ENCODE measurements at places on chromosomes 13 and 19.

- peak; percentile 29 for DNase-seq
These were observed at the start of gene EDNRB for GRCh38 chr13:77918391-77919245. Gene EDNRB, minus strand, starts transcription at chr13:77918831. Its CDS starts 258 bp downstream, at chr13:77918573.

DNA sequence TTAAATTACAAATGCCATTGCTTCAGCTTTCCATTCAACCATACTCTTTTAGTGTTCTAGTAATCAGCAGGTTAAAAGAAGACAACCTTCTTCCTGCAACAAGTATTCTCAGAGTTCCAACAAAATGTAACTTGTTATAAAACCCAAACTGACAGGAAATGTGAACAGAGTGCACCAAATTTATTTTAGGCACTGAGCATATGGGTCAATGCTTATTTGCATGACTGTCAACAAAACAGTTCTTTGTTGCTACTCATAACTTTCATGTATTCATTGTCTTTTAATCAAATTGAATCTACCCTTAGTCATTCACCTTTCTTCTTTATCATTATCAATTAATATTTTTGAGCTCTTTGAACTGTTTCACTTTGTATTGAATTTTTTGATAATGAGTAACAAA, 554.1 kb downstream of the DACH1 start:
- no peak for DNase-seq

GRCh38 chr13:71751073-71751472, 115.9 kb downstream of the DACH1 start:
- no peak for DNase-seq

DNA sequence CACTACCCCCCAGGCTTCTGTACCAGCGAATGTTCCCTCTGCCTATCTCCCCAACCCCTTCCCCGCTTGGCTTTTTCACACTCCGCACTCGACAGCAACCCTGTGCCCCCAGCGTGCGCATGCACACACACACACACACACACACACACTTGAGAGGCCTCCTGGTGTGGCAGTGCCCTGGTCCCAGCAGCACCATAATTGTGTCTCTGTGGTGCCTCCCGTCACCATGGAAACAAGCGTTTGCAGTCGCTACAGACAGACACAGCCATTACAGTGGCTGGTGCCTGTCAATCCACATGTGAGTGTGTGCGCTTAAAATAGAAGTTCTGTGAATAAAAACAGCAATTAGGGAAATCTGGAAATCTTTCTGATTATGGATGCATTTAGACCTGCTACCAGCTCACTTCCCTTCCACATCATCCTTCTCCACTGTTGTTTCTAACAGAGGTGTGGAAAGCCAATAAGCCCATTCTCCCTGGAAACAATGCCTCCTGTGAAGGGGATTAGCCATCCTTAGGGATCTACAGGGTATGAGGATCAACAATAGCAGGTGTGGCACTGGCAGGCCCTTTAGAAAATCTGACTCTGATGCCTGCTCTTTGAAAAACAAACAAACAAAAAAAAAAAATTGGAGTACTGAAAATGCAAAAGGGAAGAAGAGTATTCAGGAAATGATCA, 146.3 kb downstream of the DCLK1 start:
- no peak for DNase-seq

DNA sequence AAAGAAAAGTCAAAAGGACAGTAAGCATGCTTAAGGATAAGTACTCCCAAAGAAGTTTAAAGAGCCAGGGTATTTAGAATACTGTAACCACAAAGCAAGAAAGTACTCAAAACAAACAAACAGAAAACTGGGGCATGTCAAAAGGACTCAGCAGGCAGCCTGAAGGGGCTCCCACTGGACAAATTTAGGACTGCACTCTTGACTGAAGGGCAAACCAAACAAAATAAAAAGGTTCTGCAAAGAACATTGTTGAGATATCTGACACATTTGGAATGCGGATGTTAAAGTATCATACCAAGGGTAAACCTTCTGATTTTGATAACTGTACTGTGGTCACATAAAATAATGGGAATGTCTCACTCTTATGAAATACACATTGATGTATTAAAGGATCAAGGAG, 157.4 kb downstream of the TNFSF13B start:
- DNase-seq: no peak

GRCh38 chr19:662207-662961, 630 bp downstream of the RNF126 start:
- peak; percentile 62 for DNase-seq

- DNase-seq: no peak
These were observed 163.8 kb upstream of the SOX1 start for GRCh38 chr13:111903143-111903542.

GRCh38 chr19:48833977-48834376, 2.3 kb downstream of the HSD17B14 start:
- peak; percentile 39 for DNase-seq

DNA sequence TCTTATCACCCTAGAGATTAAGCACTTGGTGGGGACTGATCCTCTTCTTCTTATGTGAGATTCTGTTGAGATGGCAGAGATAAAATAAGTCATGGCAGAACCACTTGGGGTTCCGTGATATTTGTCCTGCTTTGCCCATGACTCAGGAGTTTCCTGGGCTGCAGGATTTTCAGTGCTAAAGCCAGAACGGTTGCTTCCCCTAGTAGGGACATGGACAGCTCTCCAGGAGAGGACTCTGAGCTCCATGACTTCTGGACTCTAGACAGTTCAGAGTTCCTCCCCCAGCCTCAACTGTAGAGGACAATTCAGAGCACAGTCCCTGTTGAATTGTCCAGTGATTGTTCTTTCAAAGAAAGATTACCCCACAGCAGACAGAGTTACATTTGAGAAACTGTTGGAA, 98.8 kb downstream of the OLFM4 start:
- no peak for DNase-seq

- no peak for DNase-seq
These were observed 88.0 kb downstream of the RGCC start for GRCh38 chr13:41545432-41545707.

DNA sequence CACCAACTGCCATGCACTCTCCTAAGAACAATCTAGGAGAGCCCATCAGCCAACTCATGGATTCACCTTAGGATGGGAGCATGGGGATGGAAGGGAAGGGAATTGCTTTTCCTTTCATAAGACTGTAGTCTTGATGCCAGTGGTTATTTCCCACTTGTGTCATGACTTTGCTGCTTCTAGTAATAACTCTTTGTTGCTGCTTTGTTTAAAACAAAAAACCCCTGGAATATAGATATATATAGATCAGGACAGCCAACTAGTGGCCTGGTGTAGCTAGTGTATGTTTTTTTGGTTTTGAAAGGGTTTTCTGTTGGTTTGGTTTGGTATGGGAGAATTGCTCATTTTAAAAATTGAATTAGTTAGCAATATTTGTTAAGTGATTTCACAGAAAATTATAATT, 39.3 kb upstream of the KCTD4 start:
- DNase-seq: peak; percentile 14

Data from inflammatory macrophage treated with lipopolysaccharide for 4 hours (primary cell).